Activated T-helper 1 cell treated with anti-CD3 and anti-CD28 coated beads, Interleukin-2, amount 50 U/mL, for 16 hours (primary cell): ENCODE measurements at places on chromosomes 12 and 14.

DNA sequence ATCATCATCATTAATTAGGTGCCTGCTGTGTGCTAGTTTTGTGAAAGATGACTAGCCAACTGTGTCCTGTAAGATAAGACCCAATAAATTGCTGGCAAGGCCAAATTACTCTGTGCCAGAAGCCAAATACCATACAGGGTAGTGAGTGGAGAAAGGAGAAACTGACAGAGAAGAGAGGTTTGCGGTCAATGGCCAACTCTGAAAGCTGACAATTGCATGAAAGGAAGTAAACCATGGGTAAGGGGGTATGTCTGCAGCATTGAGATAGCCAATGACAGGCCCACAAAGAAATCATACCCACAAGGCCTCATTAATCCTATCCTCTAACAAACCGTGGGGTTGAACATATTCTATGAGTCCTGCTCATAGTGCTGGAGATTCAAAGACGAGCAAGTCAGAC is 236.6 kb upstream of the CCDC196 start:
- no peak for DNase-seq

- no peak for DNase-seq
These were observed 6.0 kb upstream of the MEG3 start for GRCh38 chr14:100819829-100820475.

DNA sequence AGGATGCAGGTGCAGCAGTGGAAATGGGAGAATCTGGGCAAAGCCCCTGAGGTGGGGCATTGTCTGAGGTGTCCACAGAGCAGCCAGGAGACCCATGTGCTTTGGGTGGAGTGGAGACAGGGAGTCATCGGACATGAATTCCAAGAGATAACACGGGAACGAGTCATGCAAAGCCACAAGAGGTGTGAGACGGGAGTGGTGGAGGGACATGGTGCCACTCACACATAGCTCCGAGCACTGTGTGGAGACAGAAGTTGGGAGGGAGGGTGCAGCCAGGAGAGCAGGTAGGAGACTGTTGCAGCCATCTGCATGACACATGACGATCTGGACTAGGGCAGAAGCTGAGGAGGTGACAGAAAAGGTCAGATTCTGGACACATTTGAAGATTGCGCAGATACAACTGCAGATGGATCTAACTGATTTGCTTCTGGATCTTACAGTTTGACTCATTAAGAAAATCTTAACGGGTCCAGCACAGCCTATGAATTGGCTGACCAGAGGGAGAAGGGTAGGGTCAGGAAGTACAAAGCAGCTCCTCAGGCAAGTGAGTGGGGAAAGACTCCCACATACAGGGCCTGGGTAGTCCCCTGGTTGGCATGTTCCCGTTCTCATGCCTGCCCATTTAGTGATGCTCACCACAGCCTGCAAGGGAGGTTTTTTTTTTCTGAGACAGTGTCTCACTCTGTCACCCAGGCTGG is 379.8 kb downstream of the FUT8 start:
- no peak for DNase-seq

GRCh38 chr14:105845725-105846309 is 319.4 kb downstream of the TMEM121 start:
- DNase-seq: no peak

DNA sequence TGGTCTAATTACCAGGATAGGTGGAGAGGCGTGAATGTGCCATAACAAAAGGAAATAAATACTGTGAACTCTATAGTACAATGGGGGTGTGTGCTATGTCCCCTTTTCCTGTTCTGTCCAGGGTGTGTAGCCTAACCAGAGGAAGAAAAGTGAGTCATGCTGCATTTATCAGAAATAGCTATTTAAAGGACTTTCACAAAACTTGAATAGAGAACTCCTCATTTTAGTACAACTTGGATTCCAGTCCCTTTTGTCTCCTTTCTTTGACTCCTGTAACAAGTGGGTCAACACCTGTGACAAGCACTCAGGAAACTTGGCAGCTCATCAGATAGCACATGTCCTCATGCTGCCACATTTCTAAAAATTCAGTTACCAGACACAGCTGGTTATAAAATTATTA is 123.4 kb downstream of the CCDC91 start:
- DNase-seq: no peak

GRCh38 chr12:131057722-131058515 is 104.2 kb downstream of the ADGRD1 start:
- no peak for DNase-seq

DNA sequence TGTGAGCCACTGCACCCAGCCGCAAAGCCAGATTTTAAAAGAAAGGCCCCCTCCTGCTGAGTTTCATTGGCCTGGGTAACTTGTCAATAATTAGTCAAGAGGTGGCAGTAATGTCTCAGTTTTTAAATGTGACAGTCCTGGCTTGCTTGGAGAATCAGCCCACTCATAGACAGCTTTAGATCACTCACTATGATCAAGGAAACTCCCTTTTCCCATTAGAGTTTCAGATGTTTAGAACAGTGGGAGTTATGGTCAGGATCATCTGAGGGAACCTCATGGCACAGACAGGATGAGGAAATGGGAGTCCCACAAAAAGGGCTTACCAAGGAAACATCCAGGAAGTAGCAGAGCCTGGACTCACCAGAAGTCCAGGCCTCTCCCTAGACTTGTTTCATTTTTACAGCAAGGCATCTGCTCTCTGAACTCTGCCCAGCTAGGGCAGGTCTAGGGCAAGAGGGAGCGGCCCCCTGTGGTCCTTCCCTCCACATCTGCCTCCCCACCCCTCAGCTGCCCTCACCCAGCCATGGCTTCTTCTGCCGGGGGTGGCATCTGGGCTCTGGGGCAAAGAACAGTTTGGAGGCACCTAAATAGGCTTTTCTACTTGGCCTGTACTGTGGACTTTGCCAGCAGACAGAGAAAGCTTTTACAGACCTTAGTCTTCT is 11.2 kb downstream of the BCL2L14 start:
- no peak for DNase-seq

- no peak for DNase-seq
These were observed 2.2 kb upstream of the CSAD start for GRCh38 chr12:53182903-53183302.

- no peak for DNase-seq
These were observed 31.1 kb upstream of the CPM start for GRCh38 chr12:68963856-68964745.

GRCh38 chr14:53620890-53621289 is 335.7 kb downstream of the BMP4 start:
- no peak for DNase-seq

DNA sequence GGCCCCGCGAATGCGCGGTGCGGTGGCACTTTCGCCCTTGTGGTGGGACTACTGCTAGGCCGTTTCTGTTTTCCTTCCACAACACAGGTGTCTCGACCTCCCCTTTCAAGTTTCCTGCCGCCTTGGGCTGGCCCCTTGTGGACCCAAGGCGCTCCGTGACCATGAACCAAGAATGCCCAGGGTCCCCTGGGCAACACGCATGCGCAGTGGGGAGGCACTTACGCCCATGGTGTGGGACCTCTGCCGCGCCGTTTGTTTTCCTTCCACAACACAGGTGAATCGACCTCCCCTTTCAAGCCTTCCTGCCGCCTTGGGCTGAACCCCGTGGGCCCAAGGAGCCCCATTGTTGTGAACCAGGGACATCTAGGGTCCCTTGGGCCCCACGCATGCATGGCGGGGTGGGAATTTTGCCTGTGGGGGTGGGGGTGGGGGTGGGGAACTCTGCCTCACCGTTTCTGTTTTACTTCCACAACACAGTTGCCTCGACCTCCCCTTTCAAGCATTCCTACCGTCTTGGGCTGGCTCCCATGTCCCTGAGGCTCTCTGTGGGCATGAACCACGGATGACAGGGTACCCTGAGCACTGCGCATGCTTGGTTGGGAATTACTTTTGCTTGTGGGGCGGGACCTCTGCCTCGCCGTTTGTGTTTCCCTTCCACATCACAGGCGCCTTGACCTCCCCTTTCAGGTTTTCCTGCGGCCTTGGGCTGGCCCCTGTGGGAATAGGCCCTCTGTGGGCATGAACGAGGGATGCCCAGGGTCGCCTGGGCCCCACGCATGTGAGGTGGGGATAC is 355.1 kb downstream of the ALG10 start:
- DNase-seq: no peak

- no peak for DNase-seq
These were observed 56.3 kb upstream of the KCNA5 start for GRCh38 chr12:4987076-4988046.

GRCh38 chr12:95481072-95481471 is 7.1 kb downstream of the METAP2 start:
- DNase-seq: no peak

DNA sequence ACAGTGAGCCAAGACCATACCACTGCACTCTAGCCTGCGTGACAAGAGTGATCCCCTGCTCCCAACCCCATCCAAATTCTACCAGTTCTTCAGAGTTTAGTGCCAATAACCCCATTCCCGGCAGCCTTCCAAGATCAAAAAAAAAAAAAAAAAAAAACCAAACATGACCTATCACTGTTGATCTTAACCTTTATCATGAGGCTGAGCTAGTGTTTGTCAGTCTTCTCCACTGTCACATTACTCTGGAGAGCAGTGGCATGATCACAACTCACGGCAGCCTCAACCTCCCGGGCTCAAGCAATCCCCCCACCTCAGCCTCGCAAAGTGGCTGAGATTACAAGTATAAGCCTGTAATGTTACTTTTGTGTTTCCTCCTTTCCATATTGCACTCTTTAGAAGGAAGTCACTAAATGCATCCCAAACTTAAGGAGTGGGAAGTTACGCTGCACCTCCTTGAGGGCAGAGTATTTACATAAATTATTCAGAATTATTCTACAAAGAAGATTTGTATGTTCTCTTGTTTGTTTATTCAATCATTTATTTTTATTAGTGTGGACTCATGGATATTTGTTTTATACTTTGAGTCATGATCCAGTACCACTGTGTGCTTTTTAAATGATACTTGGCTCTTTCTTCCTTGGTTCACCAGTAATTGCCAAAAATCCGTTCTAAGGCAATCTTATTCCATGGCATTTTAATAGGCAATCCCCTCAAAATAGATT is 31.5 kb upstream of the FAM222A start:
- DNase-seq: no peak

DNA sequence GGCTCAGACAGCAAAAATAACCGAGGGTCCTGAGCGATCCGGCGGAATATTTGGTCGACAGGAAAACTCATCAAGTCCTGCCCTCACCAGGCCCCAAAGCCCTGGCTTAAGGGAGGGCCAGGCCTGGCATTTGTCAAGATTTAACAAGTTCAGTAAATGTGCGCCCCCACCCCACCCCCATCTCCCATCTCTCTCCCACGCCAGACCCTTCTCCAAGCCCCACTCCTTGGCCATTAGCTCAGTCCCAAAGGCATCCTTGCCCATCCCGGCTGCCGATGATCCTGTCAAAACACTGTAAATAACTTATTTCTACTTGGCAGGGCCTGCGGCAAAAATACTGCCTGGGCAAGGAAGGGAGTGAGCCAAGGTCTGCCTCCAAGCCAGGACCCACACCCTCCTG is 52.8 kb downstream of the ITPK1 start:
- no peak for DNase-seq

GRCh38 chr14:77872983-77873382 is 73.1 kb downstream of the ADCK1 start:
- DNase-seq: no peak

DNA sequence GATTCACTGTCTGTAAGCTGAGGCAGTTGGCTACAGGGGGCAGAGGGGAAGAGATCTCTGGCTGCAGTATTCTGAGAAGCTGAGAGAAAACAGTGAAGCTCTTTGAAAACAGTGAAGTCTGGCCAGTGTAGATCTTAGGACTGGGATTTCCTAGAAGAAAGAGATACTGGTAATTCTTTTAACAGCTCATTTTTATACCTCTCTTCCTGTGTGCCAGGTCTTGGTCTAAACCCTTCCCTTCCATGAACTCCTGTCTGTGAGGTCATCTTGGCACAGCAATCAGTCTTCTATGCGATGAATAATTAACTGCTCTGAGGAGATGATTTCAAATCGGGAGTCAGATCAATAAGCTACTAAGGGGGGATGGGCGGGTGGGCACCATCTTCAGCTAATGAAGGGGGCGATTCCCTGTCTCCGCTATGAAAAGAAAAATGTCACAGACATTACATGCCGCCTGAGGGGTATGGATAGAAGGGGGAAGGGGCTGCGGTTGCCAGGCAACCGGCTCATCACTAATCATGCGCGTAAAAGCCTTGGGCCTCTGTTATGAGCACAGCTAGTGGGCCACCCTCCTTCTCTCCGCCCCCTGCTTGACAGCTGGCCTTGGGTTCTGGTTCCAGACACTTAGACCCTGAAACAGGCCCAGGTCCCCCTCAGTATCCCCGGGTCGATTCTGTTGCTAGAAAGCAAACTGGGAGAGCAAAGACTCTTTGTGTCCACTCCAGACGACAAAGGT is 75.3 kb upstream of the CEP83 start:
- DNase-seq: no peak

GRCh38 chr12:106114447-106115068 is 24.2 kb downstream of the NUAK1 start:
- DNase-seq: no peak

- no peak for DNase-seq
These were observed 1196.0 kb downstream of the GALC start for GRCh38 chr14:86797075-86797351.

DNA sequence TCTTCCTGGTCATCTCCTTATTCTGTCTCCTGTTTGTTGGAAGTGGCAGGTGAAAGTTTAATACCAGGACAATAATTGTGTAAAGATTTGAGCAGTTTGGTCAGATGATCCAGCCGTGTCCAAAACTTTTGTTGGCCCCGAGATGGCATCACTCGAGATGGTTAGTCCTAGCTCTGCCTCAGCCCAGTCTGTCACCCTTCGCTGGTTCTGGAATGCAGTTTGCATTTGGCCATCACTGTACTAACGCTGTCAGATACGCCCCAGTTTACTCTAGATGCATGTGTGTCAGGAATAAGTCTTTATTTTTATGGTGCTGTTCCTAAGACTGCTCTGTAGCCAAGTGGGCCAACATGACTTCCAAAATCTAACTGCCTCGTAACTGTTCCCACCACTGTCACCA is 79.6 kb downstream of the MOK start:
- no peak for DNase-seq

- DNase-seq: no peak
These were observed 102.6 kb downstream of the RIN3 start for GRCh38 chr14:92616178-92616577.

DNA sequence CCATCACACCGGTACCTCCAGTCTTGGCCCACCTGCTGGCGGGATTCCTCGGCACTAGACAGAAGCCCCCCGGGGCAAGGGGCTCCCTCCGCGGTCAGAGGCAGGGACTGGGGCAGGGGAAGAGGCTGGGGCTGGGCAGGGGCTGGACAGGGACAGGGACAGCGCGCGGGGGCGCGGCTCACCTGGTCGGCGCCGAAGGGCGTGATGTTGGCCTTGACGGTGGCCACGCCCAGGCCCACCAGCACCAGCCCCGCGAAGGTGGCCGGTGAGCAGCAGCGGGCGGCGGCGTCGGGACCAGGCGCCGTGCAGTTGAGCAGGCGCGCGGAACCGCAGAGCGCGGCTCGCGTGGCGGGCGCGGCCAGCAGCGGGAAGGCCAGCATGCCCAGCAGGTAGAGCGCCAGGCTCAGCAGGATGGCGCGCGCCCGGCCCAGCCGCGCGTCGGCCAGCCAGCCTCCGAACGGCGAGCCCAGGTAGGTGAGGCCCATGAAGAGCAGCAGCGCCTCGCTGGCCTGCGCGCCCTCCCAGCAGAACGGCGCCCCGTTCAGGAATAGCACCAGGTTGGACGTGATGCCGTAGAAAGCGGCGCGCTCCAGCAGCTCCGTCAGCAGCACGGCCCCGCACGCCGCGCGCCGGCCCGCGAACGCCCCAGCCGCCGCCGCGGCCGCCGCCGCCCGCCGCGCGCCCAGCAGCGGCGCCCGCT is 392 bp downstream of the SLC15A4 start:
- no peak for DNase-seq
